Lower lobe of right lung (tissue), 2 donors: ENCODE measurements at places on chromosomes 5 and 9.

DNA sequence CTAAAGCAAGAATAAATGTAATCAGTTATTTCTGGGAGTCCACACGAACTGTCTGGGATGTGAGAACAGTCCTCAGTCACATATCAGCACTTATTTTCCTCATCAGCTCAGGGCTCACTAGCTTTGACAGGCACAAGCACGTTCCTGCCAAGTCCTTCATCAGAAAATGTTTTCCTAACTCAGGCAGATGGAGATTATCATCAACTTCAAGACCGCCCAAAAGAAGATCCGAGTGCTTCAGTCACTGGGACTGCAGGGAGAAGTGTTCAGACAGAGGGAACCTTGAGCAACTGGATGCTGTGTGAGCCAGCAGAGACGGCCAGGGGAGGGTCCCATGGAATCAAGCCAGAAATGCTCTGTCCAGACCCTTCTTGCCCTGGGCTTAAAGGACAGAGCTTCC is 189.4 kb downstream of the NXNL2 start:
- H3K36me3 ChIP-seq: no peaks in the 10 kb centered on the region
- H3K27ac ChIP-seq: no peak overlapping the region
- no peaks in the 10 kb centered on the region for H3K27me3 ChIP-seq
- H3K4me3 ChIP-seq: no peak overlapping the region
- no peak for DNase-seq

GRCh38 chr5:73265641-73266040 is 92.6 kb downstream of the TMEM174 start:
- H3K4me3 ChIP-seq: no peak overlapping the region
- no peak overlapping the region for H3K27ac ChIP-seq
- H3K4me1 ChIP-seq: no peaks in the 10 kb centered on the region

DNA sequence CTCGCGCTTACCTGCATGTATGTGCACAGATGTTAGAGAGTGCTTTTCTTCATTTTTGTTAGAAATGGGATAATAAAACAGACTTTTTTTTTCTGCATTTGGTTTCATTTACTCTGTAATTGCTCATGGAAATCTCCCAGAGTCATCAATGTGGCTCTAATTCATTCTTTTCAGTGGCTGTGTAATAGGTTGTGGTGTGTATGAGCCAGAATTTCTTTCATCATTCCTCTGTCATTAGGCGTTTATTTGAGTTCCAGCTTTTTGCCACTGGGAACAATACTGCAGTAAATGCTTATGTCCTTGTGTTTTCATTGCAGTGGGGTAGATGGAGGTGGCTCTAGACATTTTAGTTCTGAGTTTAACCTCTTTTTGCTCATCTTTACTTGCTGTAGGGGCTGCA is 118.9 kb downstream of the NXNL2 start:
- no peaks in the 10 kb centered on the region for H3K36me3 ChIP-seq
- no peak overlapping the region for H3K4me3 ChIP-seq
- no peak overlapping the region for H3K27ac ChIP-seq
- DNase-seq: no peak

GRCh38 chr5:177304392-177305119 is 957 bp downstream of the PRELID1 start:
- peak overlapping the region; percentile 100 for H3K4me3 ChIP-seq
- H3K27me3 ChIP-seq: no peaks in the 10 kb centered on the region
- H3K36me3 ChIP-seq: peaks cover 38% of the 10 kb centered on the region

DNA sequence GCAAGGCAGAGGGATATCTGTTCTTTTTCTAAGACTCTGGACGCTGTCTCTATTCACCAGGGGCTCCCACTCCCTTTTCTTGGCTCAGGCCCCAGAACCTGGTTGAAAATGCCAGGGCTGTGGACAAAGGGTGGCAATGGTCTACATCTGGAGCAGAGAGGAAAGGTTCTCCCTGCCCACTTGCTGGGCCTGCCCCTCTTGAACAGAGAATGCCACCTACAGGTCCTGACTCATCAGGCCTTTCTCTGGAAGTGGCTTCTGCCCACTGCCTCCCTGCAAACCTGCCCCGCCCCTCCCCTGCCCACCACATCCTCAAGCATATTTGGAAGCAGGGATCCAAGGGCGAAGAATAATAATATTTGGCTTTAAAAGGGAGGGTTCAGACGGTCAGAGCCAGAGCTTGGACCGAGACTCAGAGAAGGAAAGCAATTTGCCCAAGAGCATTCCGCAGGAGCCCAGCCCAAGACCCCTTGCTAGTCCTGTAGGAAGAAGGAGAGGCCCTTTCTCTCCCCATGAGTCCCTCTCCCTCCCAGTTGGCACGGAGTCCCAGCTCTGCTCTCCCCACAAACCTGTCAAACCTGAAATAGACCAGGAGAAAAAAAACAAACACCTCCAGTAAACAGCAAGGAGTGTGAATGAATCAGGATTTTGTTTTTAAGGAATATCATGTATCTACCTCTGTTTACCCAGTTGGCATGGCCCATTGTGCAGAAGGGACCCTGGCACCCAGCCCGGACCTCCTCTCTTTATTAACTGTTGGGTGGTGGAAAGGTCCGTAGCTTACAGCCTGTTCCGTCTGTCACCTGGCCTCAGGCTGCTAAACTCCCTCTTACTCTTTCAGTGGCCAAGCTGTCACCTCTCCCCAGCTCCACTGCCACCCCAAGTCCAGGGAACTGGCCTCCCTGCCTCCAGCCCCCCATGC is 37.7 kb upstream of the STXBP1 start:
- H3K36me3 ChIP-seq: no peaks in the 10 kb centered on the region
- peaks cover 79% of the 10 kb centered on the region for H3K4me1 ChIP-seq
- H3K27me3 ChIP-seq: no peaks in the 10 kb centered on the region
- H3K4me3 ChIP-seq: no peak overlapping the region
- H3K27ac ChIP-seq: peak overlapping the region; percentile 87
